ENCODE measurements at places on chromosomes 2 and 18.

DNA sequence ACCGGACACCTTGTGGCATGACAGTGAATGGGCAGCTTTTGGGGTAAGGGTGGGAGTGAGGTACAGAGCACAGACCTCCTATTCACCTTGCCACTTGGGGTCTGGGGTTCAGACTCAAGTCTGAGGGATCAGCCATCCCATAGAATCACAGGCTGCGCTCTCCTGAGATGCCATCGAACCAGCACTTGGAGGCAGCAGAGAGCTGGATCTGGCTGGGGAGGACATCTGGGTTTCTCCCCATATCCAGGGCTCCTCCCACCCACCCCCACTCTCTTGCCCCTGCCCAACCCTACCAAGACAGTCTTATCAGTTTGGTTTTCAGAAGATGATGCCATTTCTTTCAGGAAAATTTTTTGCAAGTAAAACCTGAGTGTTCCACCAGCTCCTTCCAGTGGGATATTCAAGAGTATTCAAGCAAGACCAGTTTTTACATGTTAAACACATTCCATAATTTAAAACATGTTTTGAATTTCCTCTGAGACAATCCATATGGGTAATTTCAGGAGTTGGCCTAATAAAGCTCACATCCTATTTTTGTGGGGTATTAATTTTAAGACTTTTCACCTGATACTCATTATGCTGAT is 29.2 kb upstream of the TEX44 start:
- DNase-seq = no peak

GRCh38 chr2:143816916-143817315 is 687.7 kb downstream of the ARHGAP15 start:
- DNase-seq = no peak

DNA sequence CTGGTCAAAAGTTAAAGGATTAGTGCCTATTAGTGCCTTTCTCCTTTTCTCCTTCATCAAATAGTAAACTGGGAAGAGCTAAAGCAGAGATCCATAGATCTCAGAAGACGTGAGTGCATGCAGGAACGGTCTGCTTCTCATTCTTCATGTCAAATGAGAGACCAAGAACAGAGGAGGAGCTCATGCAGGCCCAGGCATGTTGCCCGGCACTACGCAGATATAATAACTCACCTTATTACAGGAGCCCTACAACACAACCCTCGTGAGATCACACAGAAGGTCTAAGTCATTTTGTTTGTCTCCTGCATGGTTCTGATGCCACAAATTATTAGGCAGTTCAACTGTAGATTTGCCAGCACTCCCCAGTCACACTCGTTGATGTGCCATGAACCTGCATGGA is 71.8 kb downstream of the CMPK2 start:
- no peak for DNase-seq

GRCh38 chr18:28816155-28816554 is 639.2 kb upstream of the CDH2 start:
- DNase-seq = no peak

DNA sequence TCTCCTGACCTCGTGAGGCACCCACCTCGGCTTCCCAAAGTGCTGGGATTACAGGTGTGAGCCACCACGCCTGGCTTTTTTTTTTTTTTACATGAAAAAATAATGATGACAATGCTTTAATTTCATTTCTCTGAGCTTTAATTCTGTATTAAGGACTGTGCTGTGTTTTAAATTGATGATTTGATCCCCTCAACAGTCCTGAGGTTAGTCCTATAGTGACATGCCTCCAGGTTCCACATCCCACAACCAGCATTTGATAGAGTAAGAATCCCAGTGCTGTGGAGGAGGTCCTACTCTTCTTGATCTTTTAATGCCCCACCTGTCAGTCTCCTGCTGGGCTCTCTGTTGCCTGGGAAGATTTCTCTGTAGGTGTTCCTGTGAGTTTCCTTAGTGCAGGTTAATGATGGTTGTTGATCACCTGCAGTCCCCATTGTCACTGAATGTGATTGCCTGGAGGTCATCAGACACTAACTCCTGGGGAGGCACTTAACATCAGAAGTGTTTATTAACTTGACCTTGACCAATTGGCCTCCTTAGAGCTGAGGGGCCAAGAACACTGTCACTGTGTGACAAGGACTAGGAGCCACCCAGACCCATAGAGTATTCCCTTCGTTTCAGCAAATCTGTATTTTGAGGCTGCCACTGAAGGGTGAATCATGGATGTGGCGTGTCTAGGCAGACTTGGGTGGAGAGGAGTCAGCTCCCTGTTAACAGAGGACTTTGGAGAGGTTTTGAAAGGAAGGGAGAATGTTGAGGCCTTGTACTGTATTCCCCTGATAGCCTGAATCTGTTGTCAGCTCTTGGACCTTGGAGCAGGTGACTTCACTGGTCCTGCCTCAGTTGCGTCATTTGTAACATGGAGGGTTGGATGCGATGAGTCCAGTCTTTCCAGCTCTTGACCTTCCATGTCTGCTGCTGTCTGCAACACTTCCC is 11.5 kb downstream of the ASAP2 start:
- no peak for DNase-seq

DNA sequence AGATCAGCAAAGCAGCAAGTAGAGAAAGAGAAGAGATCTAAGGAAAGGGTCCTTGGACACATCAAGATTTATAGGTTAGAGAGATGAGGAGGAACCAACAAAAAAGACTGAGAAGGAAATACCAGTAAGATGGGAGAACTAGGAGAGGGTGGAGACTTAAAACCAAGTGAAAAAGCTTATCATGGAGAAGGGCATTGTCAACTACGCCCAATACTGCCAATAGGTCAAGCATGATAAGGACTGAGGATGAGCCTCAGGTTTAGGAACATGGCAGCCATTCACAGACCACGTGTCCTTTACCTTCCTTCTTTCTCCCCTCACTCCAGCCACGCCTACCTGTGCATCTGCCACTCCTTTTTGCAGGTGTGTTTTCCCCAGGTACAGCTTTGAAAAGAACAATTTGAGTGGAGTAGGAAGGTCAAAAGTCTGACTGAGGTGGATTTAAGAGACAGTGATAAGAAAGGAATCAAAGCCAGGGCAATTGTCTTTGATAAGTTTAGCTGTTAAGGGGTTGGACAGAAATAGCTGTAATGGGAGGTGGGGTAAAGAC is 238.7 kb downstream of the STK39 start:
- DNase-seq = no peak

- no peak for DNase-seq
These were observed 52.6 kb upstream of the PEX13 start for GRCh38 chr2:60964651-60965498.

GRCh38 chr2:239002954-239003623 is 155.2 kb downstream of the TWIST2 start:
- no peak for DNase-seq

GRCh38 chr2:233912691-233913423 is 4.3 kb upstream of the TRPM8 start:
- peak; percentile 31 for DNase-seq

DNA sequence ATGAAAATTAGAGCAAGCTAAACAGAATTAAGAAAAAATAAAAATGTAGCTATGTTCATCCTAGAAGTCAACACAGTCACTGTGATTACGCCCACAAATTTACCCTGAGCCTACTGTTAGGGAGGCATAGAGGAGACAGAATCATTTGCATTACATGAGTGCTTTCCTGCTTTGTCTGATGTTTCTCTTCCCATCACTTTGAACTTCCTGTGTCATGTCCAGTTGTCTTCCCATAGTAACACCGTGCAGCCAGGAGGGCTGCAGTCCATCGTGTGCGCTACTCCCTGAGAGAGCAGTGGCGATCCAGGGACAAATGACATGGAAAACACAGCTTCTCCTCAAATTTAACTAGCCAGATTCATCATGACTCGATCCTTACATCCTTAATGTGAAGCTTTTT is 149.8 kb upstream of the DAPL1 start:
- no peak for DNase-seq

DNA sequence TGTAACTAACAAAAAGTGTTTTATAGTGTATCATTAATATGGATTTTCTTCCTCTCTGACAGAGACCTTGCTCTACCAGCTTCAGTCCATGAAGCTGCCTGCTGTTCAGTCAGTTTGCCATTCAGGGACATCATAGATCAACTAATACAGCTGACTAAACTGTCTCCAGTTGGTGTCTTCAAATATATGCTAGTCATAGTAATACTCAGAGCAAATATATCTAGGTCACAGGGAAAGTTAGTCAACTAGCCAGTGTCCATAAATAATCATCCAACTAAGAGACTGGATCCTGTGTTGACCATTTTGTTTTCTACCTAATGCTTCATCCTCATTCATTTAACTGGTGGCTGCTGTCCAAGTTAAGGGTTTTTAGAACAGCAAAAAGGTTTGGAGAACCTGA is 38.2 kb upstream of the LRPPRC start:
- DNase-seq = no peak

DNA sequence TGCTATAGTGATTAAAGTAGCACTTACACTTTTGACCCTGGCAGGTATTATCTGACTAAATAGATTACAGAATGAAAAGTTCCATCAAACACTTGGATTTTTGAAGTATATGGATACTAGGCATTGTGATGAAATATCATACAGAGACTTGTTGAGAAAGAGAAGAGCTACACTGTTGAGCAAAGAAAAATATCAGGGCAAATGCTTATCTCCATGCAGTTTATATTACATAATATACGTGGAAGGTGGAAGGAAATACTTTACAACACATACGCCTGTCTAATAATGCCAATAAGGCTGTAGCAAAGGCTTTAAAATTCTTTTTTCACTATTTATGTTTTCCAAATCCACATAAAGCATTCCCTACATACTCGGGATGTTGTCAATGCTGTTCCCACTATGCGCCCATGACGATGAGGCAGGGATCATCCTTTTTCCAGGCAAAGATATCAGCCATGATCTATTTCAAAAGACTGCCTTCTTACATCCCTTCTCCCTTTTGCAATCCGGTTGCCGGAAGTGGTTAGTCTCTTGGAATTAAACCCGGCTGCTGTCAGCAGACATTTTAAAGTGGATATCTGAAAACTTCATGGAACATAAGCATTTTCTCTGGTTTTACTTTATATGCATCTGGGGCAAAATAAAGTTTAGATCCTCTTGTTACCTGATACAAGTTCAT is 92.6 kb upstream of the ITGA4 start:
- no peak for DNase-seq

DNA sequence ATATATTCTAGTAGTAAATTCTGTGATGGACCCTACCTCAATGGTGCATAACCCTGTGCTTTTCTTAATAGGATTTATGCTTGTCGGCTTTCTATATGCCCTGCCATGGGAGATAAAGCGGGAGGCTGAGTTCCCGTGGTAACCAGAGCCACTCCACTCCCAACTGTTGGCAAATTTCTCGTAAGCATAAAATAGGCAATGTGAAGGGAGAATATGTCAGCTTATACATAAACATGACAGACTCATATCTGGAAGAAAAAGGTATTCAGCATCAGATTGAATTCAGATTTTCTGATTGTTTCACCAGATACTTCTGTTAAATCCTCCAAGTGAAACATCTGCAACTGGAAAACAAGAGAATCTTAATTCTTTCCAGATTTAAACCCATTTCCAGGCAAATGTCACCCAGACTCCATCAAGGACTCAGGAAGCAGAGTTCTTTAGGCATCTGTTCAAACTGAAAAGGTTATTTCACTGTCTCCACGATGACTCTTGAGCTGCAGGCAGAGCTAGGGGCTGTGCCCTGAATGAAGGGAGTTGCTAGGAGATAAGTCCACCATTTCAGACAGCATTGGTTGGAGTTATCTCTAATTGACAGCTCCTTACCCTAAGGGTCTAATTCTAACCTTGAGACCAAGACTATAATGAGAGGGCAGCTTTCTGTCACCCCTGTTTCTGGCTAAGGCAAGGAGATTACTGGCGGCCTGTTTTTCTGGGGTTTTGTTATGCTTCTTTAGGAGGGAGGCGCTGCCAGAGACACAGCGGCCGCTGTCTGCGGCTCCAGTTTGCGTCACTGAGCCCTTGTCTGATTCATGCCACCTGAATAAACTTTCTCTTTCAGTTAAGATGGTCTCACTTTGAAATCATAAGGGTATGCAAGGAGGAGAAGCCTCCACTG is 381.3 kb downstream of the SOX11 start:
- no peak for DNase-seq

DNA sequence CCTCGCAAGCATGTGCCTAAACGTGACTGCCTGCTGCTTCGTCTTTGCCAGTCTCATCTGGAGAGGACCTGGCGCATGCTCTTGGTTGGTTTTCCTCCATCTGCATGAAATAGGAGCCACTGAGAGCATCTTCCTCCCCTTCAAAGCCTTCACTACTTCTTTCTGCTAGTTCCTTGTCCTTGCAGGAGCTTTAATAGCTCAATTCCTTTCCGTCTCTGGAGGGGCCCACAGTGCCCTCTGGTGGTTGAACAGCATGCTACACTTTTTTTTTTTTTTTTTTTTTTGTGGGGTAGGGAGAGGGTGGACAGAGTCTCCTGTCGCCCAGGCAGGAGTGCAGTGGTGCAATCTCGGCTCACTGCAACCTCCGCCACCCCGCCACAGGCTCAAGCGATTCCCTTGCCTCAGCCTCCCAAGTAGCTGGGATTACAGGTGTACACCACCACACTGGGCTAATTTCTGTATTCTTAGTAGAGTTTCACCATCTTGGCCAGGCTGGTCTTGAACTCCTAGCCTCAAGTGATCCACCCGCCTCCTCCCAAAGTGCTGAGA is 59.6 kb downstream of the SP110 start:
- DNase-seq = no peak

DNA sequence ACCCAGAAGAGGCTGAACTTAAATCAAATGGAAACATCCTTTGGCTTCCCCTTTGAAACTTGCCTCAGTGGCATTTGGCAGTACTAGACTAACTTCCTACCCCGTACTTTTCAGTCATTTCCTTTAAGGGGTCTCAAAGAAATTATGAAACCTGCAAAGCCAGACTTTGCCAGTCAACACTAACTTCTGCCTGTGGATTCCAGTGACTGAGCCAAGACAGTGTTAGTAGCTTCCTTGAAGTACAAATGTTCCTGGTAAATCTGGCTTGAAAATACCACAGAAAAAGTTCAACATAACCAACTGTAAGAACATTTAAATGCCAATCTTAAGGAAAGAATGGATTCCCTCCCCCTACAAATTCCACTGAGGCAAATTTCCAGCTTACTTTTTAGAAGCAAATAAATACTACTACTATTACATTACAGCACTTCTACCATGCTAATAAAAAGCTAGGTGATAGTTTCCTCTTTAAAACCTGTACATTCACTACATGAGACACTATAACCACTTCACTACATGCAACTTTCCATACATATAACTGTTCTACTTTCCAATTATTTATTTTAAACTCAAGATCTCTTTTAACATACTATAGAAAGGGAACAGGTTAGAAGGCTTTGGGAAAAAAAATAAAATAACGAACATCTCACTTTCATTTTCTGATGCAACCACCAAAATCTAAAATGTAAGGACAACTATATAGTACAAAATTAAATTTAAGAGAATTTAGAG is 2.4 kb downstream of the PELI1 start:
- no peak for DNase-seq

DNA sequence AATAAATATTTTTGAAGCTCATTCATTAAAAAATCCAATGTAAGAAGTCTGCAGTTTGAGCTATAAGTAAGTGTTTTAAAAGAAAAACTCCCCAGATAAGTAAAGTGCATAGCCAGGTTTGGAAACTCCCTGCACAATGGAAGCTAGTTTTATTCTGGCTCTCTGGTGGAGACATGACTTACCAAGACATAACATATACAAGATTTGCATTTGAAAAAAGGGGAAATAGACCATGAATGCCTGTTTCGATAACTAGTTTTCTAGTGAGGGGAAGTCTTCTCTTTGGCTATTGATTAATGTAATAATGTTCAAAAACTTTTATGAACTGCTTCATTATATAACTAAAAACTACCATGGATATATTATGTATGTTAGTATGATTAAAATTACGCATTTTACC is 435.2 kb downstream of the ARHGAP15 start:
- no peak for DNase-seq

GRCh38 chr2:144320491-144320890 is 199.4 kb downstream of the ZEB2 start:
- DNase-seq = no peak

All from NCI-H1048 (cell line).